Epithelial cell of alveolus of lung (primary cell): ENCODE measurements at places on chromosomes 5 and 9. TPM values are rescaled to one million over a fixed set of nuclear protein-coding genes. Genes with fewer than 3 reads are reported as not detected.

The GALT gene
- 18.5 and 34.5 TPM in 2 replicates for total RNA-seq

The CDKN2A gene
- 0.64 and 8.3 TPM in 2 replicates for total RNA-seq

The PPP2R2B gene
- not detected in 2 replicates for total RNA-seq

The SLC36A3 gene
- not detected in 2 replicates for total RNA-seq

The IL4 gene
- not detected in 2 replicates for total RNA-seq

The SLC4A9 gene
- not detected in 2 replicates for total RNA-seq

The MSMP gene
- not detected in 2 replicates for total RNA-seq

The CLTB gene
- 75.3 and 96.3 TPM in 2 replicates for total RNA-seq

The UHRF2 gene
- 20.8 and 31.2 TPM in 2 replicates for total RNA-seq

The PCDHB6 gene
- total RNA-seq: 0.64 TPM in 1 of 2 replicates, not detected in the other

The CMYA5 gene
- total RNA-seq: 0.26 and 2.9 TPM in 2 replicates
